ENCODE measurements at places on chromosomes 5 and 9.

DNA sequence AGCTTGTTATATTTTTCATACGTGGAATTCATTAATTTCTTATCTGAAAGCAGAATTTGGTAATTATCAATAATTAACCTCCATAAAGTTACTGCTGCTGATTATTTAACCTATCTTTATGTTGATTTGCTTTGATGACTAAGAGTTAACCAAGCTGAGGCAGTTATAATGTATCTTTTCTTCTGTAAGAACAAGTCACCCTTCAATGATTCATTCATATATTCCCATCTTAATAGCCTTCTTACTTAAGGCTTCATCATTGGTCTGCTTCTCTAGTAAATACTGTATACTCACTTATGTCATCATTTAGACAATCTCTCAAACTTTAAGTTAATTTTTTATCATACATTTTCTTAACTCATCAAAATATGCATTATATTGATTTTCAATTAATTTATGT is 592.2 kb downstream of the ANXA1 start:
- DNase-seq = no peak

- DNase-seq = no peak
Observed at GRCh38 chr9:106581973-106582372, 281.0 kb upstream of the ZNF462 start.

- no peak for DNase-seq
Observed at GRCh38 chr9:16272776-16273175, 597.7 kb downstream of the BNC2 start.

- no peak for DNase-seq
Observed at GRCh38 chr5:66702426-66702825, 106.2 kb downstream of the MAST4 start.

GRCh38 chr5:59790376-59790775 is 103.2 kb downstream of the PDE4D start:
- no peak for DNase-seq

- DNase-seq = no peak
Observed at GRCh38 chr5:98624145-98624880, 149.2 kb upstream of the RGMB start.

DNA sequence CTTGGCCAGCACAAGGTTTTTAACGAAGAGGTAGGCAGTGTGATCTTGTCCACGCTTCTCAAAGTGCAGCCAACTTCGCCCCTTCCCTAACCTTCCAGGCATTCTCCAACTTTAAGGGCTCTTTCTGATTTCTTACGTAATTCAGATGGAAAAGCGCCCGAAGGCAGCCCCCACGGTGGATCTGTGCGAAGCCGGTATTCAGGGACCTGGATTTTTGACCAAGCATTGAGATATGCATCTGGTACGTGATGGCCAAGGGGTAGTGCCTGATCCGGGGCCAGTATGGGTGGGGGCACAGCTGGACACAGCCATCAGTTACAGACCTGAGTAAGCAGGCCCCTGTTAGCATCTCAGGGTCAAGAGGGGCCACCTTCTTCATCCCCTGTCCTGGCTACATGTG is 80.0 kb downstream of the AMBP start:
- DNase-seq = no peak

DNA sequence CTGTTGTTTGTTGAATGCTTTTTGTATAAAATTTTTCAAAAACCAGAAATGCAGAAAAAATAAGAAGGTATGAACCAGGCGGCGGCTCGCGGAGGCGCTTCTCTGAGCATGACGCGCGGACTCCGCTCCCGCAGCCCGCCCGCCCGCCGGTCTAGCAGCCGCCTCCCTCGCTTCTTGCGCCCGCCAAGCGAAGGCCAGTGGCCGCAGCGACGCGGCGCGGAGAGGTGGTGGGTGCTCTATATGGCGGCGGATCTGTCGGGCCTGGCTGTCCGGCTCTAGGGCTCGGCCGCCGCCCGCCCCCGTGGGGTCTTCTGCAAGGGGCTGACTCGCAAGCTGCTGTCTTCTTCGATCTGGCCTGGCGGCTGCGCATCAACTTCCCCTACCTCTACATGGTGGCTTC is 93.8 kb downstream of the ANKRD18A start:
- no peak for DNase-seq

- DNase-seq = no peak
Observed at GRCh38 chr5:173923218-173924095, 35.3 kb downstream of the CPEB4 start.

Measured in epithelial cell of proximal tubule (primary cell).